A549 treated with RU486 at 1 μM for 4 hours (cell line): ENCODE measurements at places on chromosomes 16 and 17. TPM values are rescaled to one million over a fixed set of nuclear protein-coding genes. Genes with fewer than 3 reads are reported as not detected.

ALDOC gene
- 1.3 to 2.3 TPM (median 1.8 TPM) in 5 replicates for total RNA-seq

MYL4 gene
- total RNA-seq = 0.17 TPM in 1 of 5 replicates, not detected in the others

ALDOA gene
- 1,507 to 2,015 TPM (median 1,869 TPM) in 5 replicates for total RNA-seq

BAHCC1 gene
- 9.8 to 14.9 TPM (median 13.0 TPM) in 5 replicates for total RNA-seq

SALL1 gene
- 0.13 to 0.25 TPM (median 0.15 TPM) in 5 replicates for total RNA-seq

MT1B gene
- total RNA-seq = not detected in 5 replicates

TEDC2 gene
- 16.3 to 24.0 TPM (median 22.7 TPM) in 5 replicates for total RNA-seq

ZP2 gene
- not detected in 5 replicates for total RNA-seq

BFAR gene
- 84.8 to 102 TPM (median 88.7 TPM) in 5 replicates for total RNA-seq

CD300LG gene
- total RNA-seq = not detected in 5 replicates

NSF gene
- 18.7 to 23.4 TPM (median 21.7 TPM) in 5 replicates for total RNA-seq

SPATA22 gene
- not detected in 5 replicates for total RNA-seq

IL17C gene
- total RNA-seq = not detected in 5 replicates

TMEM97 gene
- total RNA-seq = 48.1 to 56.0 TPM (median 51.1 TPM) in 5 replicates
